B cell (primary cell): ENCODE measurements at places on chromosomes 4 and X. TPM values are rescaled to one million over a fixed set of nuclear protein-coding genes. Genes with fewer than 3 reads are reported as not detected.

DNA sequence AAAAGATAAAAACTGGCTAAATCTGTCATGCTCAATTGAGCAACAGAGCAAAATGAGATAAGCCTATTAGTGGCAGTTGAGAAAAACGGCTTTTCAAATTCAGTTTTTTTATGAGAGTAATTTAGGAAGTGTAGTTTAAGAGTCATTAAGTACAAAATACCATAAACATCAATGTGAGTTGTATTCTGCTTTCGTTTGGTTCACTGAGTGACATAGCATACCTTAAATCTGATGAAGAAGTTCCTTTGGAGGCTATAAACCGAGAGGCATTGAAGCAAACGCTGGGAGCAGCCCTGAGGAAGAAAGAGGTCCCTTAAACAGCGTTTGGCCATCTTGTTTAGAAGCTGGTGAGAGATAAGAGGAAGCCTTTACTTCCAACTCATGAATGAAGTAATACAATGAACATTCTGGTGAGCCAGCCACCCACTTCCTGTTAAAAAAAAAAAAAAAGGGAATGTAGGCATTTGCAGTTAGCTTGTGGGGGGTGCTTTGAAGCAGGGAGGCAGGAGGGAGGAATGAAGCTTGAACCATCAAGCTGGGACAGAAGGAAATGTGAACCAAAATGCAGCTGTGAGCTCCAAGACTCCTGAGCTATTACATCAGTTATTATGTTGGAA is 132.3 kb downstream of the ZNF330 start:
- no peaks in the 10 kb centered on the region for H3K36me3 ChIP-seq
- no peaks in the 10 kb centered on the region for H3K27me3 ChIP-seq
- no peak overlapping the region for H3K27ac ChIP-seq
- peaks cover 6% of the 10 kb centered on the region for H3K4me1 ChIP-seq

The FAM241A gene
- 0.79 and 0.95 TPM in 2 replicates for total RNA-seq

The HSD17B13 gene
- total RNA-seq, result 0.32 and 0.39 TPM in 2 replicates

GRCh38 chrX:134745636-134746409 is 87.6 kb upstream of the PLAC1 start:
- H3K4me3 ChIP-seq, result no peak overlapping the region
- no peaks in the 10 kb centered on the region for H3K36me3 ChIP-seq
- H3K27ac ChIP-seq, result no peak overlapping the region
- H3K27me3 ChIP-seq, result no peaks in the 10 kb centered on the region

The FGB gene
- total RNA-seq, result not detected in 2 replicates

The IQCM gene
- not detected in 2 replicates for total RNA-seq
